ENCODE measurements at places on chromosomes 6 and 20.

DNA sequence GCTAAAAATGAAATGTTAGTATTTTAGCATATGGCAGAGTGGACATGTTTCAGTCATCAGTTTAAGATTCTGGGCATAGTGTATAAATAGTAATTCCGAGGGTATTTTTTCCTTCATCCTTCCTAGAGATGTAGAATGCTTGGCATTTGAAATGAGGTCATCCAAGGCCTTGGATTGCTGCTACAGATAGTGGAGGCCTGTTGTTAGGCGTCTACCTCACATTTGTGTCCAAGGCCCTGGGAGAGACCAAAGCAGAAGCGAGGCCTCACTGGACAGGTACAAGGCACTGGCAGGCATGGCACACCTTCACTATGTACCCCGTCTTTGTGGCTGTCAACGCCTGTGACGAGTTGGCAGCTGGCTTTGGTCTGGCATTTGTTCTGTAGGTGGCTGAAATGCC lies 58.0 kb downstream of the DTD1 start:
- no peak for DNase-seq

DNA sequence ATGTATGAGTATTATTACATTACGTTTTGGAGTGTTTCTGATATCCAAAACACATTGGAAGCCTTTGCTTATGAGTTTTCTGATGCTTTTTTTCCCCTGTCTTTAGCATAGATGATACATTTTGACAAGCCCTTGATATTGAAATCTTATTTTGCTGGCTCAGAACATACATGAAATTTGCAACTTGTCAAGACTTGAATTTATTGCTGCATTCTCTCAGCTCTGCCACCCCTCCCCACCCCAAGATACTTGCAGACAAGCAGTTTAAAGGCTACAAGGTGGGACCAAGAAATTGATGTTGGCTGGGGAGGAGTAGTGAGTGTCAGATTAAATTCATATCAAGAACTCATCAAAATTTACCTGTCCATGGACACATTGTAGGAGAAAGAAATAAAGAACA lies 160.2 kb downstream of the GJA1 start:
- no peak for DNase-seq

DNA sequence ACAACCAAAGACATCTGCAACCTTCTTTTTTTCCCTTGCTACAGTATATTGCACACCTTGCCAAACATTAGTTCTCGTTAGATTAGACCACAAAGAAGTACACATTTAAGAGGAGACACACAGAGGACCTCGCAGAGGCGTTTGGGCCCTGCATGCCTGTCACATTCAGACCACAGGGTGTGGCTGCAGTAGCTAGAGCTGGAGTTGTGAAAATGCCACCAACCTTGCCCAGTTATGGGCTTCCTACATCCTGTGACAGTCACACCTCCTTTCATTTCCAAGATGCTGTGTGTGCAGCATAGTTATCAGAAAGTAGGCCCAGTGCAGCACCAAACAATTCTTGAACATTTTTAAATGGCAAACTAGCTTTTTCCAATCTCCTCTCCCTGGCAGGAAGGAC lies 2.4 kb downstream of the SYNE1 start:
- no peak for DNase-seq

- no peak for DNase-seq
These were observed 295.9 kb downstream of the NKAIN2 start for GRCh38 chr6:124099520-124099919.

GRCh38 chr6:20440296-20440695 lies 38.6 kb downstream of the E2F3 start:
- no peak for DNase-seq

GRCh38 chr20:63831993-63832686 lies 1.1 kb upstream of the ZBTB46 start:
- no peak for DNase-seq

GRCh38 chr20:24456398-24456781 lies 13.0 kb upstream of the SYNDIG1 start:
- no peak for DNase-seq

DNA sequence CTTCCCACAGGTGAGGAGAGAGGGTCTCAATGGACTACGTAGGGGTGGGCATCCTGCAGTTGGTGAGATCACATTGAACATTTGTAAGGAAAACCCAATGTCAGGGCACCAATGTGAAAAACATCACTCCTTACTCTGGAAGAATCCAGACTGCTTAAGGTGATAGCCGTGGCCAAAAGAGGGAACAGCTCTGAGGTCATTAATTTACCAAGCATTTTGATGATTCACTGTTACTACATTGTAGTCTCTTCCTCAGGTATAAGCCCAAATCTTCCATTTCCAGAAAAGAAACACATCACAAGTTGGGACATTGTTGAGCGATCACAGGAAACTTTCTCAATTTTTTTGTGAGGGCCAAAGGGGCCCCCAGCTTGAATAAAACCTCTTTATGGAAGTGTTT lies 61.1 kb upstream of the SPTLC3 start:
- no peak for DNase-seq

DNA sequence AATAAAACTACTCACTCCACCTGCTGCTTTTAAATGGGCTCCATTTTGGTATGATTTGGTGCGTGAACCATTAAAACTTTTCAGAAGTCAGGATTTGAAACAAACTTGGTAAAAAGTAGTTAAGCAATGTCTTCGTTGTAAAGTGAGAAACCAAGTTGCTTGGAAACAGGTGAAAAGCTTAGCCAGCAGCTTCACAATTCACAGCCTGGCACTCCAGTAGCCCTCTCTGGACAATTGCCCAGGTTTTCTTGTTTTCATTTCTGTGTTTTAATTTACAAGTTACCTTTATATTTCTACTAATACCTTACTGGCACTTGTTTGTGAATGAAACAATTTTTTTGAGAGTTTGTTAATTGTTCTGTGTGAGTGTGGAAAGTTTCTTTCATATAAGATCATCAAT lies 12.8 kb downstream of the NT5E start:
- no peak for DNase-seq

GRCh38 chr6:25142506-25142905 lies 136.7 kb upstream of the CARMIL1 start:
- no peak for DNase-seq

DNA sequence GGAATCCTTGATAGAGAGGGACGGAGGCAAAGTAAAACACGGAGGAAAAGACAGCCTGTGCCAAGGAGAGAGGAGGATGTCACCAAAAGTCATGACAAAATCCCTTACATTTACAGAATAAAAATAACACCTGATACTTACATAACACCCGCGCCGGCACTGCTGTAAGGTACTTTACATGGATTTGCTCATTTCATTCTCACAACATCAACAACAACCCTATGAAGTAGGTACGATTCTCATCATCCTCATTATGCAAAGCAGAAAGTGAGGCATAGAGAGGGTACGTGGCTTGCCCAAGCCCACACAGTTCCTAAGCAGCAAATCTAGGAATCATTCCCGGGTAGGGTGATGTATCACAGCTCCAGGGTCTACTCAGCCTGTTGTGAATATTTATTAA lies 67.6 kb upstream of the NFATC2 start:
- no peak for DNase-seq

- DNase-seq = no peak
These were observed 584.7 kb upstream of the SLC35B3 start for GRCh38 chr6:9020001-9020400.

- DNase-seq = no peak
These were observed 9.9 kb upstream of the ZNF311 start for GRCh38 chr6:29014729-29015608.

GRCh38 chr6:125791151-125791819 lies 525 bp downstream of the NCOA7 start:
- no peak for DNase-seq

DNA sequence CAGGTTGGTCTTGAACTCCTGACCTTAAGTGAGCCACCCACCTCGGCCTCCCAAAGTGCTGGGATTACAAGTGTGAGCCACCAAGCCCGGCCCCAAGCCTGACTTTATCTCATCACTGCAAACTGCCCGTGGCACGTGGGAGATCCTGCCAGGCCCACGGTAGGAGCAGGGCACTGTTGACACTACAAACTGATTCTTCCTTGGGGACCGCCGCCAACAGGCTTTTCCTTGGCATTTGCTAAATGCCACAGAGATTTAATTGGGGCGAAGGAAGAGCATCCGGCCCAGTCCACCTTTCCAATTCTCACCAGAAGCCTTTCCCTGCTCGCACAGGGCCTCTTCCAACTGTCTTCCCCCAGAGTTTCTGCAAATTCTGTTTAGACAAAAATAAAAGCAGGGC lies 11.0 kb downstream of the ATP9A start:
- no peak for DNase-seq

DNA sequence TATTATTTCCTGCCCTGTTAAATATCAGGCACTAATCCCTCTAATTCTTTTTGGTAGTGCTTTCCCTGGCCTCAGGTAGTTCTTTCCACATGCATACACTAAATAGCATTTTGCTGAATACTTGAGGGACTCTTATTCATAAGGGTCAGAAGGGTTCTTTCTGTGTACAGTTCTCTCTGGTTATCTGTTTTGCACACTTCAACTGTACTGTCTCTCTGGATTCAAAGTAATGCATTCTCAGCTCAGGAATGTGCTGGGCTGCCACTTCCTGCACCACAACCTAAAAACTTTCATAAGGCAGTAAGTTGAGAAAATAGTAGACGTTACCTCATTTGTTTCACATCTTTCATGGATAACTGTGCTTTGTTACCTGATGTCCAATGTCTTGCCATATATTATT lies 32.1 kb downstream of the C6orf141 start:
- DNase-seq = no peak

DNA sequence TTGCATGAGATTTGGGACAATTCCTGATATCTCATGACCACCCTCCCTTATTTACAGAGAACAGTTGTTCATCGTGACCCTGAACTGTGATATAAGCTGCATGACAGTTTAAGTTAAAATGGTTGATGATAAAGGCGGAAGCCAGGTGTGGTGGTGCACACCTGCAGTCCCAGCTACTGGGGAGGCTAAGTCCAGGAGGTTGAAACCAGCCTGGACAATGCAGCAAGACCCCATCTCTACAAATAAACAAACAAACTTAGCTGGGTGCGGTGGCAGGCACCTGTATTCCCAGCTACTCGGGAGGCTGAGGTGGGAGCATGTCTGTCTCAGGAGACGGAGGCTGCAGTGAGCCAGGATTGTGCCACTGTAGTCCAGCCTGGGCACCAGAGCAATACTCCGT lies 24.1 kb downstream of the COL20A1 start:
- no peak for DNase-seq

DNA sequence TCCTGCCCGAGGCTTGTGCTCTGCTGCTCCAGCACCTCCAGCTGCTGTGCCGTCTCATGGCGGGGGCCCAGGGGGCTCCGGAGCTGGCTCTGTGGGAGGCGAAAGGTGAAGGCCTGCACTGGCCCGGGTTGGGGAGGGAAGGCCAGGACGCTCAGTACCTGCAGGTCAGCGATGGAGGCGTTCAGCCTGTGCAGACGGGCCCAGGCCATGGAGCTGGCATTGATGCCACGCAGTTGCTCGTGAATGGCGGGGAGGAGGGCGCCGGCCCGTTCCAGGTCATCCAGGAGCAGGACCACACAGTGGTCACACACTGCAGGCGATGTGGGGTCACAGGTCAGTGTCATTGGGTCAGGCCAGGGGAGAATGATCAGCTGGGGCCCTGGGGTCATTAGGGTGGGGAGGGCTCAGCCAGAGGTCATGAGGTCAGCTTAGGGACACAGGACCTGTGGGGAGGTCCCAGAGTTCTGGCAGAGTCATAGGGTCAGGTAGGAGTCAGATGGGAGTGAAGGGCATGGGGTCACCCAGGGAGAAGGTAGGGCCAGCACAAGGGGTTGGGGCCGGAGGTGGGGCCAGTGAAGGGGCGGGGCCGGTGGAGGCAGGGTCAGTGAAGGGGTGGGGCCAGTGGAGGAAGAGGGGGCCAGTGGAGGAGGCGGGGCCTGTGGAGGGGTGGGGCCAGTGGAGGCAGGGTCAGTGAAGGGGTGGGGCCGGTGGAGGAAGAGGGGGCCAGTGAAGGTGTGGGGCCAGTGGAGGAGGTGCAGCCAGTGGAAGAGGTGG lies 18.0 kb downstream of the ADRM1 start:
- no peak for DNase-seq

- DNase-seq = peak; percentile 46
These were observed 28.6 kb upstream of the GTSF1L start for GRCh38 chr20:43755390-43755789.

DNA sequence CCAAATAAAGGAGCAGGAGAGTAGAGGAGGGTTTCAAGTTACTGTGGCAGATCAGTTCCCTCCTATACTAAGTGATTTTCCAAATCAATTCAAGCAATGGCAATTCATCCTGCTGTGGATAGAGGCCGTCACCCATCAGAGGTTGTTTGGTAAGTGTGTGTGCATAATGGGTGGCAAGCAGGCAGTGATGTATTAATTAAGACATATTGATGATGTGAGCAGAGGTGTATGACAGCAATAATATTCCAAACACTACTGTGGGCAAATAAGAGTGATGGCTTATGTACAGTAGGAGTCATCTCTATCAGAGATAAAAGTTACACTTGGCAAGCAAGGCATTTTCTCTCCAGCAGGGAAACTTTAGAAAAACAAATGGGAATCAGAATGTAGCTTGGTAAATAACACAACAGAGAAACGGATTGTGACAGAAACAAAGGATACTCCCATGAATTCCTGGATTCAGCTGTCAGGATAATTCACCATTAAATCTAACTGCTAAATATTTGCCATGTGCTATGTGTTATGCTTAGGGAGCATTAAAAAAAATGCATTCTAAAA lies 196.3 kb downstream of the KHDC1L start:
- no peak for DNase-seq

DNA sequence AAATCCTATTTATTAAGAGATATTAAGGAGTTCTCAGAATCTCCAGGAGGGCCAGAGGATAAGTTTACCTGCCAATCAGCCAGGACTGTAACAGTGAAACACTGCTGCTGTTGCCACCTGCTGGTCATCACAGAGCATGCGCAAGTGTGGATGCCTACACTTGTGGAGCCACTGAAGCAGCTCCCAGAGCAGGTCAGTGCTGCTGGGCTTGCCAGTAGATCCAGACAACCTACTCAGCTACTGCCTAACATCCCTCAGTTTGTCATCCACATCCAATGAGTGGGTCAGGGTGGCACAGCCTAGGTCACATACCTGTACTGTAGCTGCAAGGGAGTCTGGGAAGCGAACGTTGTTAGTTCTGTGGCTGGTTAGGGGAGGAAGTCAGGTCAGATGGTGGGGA lies 18.3 kb upstream of the NHSL1 start:
- DNase-seq = no peak

DNA sequence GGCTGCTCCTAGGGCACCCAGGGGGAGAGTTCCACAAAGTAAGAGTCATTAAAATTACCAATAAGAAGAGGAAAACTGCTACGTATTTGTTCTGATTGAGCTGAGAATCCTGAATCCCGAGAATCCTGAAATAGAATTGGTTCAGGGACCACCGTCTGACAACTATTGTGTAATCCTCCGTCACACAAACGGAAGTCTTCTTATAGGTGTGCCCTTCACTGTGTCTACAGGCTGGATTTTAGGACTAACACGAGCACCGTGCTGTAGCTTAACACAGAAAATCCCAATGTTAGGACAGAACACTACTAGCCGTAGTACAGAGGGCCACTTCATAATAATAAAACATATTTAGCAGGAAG lies 50.6 kb upstream of the RNF182 start:
- no peak for DNase-seq

- no peak for DNase-seq
These were observed 325.6 kb downstream of the BTBD3 start for GRCh38 chr20:12243327-12243726.

- no peak for DNase-seq
These were observed 102.8 kb upstream of the TFAP2D start for GRCh38 chr6:50610562-50610961.

GRCh38 chr6:36833182-36833789 lies 6.0 kb downstream of the CPNE5 start:
- DNase-seq = no peak

All from fibroblast of skin of left quadriceps (primary cell).